ENCODE measurements at places on chromosomes 1 and 21.

DNA sequence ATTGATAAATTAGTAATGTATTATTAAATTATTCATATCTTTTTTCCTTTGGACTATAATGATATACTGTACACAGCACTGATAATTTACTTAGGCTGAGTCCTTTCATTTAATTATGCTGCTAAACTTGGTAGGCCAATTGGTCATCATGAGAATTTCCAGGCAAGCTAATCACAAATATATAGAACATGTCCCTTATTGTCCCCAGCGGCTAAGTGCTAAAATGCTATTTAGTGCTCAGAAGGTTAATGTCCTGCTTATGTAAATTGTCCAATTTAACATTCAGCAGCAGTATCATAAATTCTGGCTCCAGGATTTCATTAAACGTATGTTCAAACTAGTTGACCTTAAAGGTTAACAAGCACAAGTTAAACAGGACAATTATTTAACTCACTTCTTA, 30.0 kb upstream of the RRP15 start:
- no peak for DNase-seq

DNA sequence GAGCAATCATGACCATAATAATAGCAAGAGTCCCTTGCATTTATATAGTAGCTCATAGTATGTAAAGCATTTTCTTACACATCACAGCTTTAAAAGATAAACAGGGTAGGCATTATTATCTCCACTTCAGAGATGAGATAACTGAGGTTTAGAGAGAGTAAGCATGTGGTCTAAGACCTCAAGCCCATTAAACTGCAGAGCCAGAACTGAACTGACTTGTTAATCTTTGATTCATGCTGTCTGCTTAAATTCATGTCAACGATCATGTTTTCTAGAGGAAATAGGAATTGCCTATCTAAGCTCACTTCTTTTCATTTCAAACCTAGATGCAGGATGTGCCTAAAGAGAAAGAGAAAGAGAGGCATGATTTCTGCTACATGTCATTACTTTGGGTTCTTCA, 524.8 kb downstream of the PTPRC start:
- DNase-seq = no peak

DNA sequence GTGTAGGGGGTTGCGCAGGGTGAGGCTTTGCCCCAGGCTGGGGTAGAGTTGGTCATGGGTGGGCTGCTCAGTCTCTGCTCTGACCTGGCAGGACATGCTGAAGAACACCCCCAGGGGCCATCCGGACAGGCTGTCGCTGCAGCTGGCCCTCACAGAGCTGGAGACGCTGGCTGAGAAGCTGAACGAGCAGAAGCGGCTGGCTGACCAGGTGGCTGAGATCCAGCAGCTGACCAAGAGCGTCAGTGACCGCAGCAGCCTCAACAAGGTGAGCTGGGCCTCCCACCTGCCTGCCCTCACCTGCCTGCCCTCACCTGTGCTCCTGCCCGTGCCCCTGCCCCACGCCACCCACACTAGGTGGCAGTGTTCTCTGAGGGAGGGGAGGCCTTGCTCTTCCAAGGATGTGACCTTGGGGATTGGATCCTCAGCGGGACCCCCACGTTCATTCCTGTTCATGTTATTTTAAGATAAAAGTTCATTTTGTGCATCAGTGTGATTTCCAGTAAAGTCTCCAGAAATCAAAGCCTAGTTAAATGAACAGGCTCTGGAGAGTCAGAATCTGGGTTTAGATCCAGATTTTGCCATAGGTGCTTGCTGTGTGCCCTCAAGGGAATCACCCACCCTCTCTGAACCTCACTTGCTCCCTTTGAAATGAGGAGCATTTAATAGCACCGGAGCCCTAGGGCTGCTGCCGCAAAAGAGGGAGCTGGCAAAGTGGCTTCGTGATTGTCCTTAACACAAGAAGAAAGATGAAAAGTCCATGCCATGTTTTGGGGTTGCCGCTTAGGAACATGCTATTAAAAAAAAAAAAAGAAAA, 87.9 kb downstream of the ARHGEF10L start:
- no peak for DNase-seq

DNA sequence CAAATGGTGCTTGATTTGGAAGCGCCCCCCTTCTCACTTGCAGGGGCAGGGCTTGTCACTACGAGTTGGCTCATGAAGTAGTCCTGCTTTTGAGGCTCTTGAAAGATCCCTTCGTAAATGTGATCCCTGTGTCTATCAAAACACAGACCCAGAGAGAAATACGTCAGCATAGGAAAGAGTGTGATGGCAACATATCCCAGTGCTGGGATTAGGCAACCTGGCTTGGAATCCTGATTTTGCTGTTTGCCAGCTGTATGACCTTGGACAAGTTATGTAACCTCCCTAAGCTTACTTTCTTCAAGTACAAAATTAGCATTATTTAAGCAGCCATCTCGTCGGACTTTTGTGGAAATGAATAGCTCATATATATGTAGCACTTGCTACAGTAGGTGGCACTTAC, 228.4 kb downstream of the ATG4C start:
- no peak for DNase-seq

GRCh38 chr21:29817450-29817849, 122.3 kb downstream of the GRIK1 start:
- DNase-seq = no peak

DNA sequence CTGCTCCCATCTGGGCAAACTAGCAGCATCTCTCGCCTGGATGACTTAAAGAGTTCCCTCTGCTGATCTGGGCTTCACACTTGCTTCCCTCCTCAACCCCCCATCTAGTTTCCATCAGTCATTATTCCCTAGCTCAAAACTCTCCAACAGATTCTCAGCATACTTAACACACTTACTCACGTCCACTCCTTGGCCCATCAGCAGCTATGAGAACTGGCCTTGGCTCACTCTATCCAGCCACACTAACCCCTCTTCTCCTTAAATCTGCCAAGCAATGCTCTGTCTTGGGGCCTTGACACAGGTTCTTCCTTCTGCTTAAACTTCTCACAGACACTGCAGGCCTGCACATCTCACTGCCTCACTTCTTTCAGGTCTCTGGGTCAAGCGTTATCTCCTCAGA, 41.6 kb downstream of the GNG12 start:
- no peak for DNase-seq

- no peak for DNase-seq
These were observed 128.0 kb downstream of the ADAMTS1 start for GRCh38 chr21:26717146-26717739.

- DNase-seq = no peak
These were observed 85.9 kb downstream of the TCP10L start for GRCh38 chr21:32499249-32500055.

- DNase-seq = no peak
These were observed 380.7 kb downstream of the MATN1 start for GRCh38 chr1:30342535-30343141.

DNA sequence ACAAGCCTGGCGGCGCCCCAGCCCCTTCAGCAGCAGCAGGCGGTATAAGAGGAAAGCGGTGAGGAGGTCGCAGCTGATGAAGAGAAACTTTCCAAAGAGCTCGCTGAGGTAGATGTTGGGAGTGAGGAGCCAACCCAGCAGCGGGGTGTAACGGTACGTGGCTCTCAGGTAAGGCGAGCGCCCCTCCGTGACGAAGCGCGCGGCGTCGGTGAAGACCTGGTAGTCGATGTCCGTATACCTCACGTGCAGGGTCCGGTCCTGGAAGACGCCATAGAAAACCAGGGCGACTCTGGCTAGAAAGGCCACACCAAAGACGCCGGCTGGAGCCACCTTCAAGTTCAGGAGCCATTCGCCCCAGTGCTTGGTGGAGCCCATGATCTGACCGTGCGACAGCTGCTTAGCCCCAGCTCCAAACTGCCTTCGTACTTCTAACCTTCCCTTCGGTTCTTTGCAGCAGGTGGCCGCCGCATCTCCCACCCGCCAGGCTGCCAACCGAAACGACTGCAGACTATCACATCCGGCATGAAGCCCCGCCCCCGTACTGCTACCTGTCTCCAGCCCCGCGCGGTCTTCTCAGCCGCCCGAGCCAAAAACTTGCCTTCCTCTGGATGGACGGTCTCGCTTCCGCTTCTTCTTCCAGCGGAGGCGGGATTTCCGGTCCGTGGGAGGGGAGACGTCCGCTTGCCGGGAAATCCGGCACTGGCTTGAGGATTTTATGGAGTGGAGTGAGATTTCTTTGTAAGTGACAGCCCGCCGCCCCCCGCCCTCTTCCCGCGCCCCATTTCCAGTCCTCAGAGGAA, at the start of gene PIGM:
PIGM (minus strand) TSS at position 626 of the 800 bp plus-strand sequence; CDS start at position 375, 251 bp downstream.
- peak; percentile 80 for DNase-seq

DNA sequence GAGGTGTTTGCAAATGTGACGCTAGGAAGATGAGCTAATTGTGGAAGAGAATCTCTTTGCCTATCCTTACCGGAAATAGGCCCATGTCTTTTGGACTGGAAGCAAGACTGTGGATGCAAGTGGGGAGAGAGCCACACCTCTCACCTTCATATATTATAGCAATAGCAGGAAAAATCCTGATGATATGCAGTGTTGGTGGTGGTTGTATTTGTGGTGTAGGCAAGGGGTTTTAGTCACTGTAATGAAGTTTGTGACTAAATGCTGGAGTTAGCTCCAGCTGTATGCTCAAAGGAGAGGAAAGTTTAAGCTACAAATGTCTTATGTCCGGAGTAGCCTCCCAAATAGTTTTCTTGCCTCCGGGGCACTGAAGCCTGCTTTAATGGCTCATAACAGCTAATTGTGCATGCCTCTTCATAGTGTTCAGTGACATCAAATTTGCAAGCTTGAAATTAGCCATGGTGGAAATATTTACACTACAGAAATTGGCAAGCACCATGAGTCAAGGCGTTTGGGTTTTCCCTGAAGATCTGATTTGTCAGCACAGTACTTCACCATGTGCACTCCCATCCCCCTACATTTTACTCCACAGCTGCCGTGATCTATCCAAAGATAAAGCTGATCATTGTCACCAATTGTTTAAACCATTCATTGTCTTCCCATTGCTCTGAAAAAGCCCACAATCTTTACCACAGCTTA, 102.6 kb upstream of the ZNF644 start:
- no peak for DNase-seq

DNA sequence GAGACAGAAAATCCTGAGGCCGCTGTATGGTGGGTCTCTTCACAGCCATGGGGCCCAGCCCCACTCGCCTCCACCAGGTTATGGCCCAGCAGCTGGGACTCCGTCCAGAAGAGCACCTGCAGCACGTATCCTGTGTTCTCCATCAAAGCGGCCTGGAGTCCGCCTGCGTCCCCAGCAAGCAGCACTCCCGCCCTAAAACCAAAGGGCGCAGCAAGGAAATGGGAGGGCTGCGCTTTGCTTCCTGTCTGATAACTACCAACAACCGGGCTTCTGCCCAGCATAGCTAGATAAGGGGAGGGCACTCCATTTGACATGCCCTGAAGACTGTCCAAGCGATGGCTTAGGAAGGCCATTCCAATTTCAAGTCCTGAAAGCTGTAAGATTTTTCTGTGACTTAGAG, 119.9 kb downstream of the KCNJ15 start:
- no peak for DNase-seq

DNA sequence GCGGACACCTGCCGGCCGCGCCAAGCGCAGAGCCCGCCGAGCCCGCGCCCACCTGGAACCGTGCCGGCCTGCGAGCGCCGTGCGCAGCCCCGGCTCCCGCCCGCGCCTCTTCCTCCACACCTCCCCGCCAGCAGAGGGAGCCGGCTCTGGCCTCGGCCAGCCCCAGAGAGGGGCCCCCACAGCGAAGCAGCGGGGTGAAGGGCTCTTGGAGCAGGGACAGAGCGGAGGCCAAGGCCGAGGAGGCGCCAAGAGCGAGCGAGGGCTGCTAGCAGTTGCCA, 50.1 kb upstream of the KRTAP19-8 start:
- no peak for DNase-seq

- DNase-seq = no peak
These were observed 19.4 kb upstream of the ACOT11 start for GRCh38 chr1:54528613-54529012.

DNA sequence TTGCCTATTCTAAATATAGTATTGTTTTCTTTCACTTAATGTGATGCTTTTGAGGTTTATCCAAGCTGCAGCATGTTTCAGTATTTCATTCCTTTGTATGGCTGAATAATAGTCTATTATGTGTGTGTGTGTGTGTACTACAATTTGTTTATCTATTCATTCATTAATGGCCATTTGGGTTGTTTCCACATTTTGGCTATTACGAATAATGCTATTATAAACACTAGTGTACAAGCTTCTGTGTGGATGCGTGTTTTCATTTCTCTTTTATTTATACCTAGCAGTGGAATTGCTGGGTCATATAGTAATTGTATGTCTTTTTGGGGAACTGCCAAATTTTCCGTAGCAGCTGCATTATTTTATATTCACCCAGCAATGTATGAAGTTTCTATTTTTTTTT, 15.0 kb upstream of the THEM5 start:
- DNase-seq = no peak

DNA sequence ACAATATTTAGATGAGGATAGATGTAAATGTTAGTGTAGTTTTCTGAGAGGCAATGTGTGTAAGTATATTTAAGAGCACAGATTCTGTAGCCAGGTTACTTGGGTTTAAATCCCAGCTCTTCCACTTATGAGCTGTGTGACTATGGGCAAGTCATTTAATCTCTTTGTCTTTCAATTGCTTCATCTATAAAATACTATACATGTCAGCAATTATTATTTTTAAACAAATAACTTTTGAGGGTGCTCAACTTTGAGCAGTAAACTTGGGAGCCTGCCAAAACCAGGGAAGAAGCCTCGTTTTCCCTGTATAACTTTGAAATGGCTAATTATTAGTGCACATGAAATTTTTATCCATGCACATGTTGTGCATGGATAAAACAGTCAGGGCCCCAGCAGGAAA, 222.8 kb downstream of the FOXD2 start:
- no peak for DNase-seq

DNA sequence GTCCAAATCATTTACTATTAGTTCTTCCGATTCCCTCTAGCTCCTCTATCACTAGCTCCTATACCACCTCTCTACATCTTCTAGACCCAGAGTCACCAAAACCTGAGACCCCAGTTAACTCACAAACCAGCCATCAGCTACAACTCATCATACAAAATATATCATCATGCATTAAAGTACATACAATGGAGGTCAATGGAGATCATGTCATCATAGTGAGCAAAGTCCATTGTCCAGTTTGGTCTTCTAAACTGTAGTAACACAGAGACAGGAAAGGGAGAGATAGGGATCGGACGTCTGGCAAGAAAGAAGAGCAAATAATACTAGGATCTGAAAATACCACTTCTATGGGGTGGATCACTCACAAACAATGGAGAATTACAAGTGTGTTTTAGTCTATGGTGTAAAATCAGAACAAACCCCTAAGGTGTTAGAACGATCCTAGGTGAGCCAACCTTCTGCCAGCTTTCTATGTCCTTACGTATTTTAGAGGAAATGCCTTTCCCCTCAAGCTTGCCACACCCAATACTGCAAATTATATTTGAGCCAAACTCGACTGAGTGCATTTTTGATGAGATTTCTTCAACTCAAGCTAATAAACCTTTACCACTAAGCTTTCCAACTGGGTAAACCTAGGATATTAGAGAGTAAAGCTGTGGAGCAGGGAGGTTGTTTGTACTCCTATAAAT, 3.9 kb downstream of the ADIPOR1 start:
- no peak for DNase-seq

GRCh38 chr1:16922466-16922865, 735 bp downstream of the CROCC start:
- no peak for DNase-seq

DNA sequence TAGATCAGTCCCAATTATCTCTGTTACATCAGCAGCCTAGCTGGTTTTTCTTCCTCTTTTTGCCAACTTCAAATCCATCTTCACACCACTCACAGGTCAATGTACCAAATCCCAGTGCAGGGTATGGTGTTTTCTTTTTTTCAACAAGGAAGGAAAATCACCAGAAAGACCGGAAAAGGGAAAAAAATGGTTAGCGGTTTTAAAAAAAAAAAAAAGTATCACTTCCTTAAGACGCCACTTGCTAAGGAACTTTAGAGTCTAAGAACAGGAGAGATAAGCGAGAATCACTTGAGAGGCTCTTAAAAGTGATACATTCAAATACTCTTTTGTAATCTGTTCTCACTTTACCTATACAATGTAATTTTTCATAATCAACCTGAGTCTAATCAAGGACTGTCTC, 3.1 kb upstream of the OR10J1 start:
- DNase-seq = no peak

All from stimulated activated CD4-positive, alpha-beta T cell treated with anti-CD3 and anti-CD28 coated beads, Interleukin-1b, Interleukin-23, amount 100 ng/mL, for 1 hour (primary cell).